Activated naive CD8-positive, alpha-beta T cell treated with anti-CD3 and anti-CD28 coated beads for 36 hours (primary cell): ENCODE measurements at places on chromosomes 3 and 15.

GRCh38 chr15:60583194-60583593 lies 104.3 kb upstream of the ICE2 start:
- no peak for DNase-seq

- DNase-seq = no peak
These were observed 15.4 kb downstream of the PTX3 start for GRCh38 chr3:157452097-157452496.

DNA sequence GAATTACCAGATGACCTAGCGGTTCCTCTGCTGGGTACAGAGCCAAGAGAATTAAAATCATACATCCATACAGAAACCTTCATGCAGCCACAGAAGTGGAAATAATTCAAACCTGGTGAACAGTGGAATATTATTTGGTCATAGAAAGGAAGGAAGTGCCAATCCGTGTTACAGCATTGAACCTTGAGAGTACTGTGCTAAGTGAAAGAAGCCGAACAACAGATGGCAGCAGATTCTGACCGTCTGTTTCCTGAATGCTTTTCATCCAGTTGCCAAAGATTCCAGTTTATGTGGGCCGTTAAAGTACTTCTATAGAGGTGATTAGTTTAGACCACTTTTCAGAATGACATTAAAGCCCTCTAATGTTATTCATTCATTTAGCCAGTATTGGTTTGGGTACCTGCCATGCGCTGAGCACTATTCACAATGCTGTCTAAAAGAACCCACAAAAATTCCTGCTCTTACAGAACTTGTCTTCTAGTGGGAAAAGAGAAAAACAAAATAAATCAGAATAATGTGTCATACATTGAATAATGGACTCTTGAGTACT lies 45.8 kb upstream of the SENP5 start:
- DNase-seq = no peak

DNA sequence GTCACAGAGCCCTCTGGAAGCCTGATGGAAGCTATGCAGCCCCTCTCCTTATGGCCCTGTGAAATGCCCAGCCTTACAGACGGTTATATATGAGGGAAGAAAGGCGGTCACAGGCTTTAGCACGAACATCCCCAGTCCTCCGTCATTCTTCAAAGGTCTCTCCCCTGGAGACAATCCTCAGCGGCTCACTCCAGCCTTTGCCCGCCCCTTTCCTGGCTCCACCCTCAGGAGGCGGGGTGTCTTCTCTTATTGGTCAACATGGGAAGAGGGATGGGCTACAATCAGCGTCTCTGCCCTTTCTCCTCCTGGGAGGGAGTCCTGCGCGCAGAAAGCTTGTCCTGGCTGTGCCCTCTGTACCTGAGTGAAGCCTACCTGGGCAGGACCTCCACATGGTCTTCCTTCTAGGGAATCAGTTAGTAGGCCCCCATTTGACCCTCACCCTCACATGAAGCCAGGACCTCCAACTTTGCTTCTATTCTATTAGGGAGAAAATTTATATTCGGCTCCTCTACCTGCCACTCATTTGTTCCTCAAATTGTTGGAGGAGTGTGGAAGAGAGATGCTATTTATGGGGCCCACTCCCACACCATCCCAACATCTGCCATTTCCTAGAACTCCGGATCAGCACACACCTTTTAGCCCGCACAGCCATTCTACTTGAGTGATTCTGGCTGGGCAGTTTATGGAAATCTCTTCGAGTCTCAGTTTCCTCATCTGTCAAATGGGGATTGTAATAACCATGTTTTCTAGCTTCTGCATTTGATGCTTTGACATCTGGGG lies 112.9 kb upstream of the SLC6A11 start:
- peak; percentile 20 for DNase-seq

DNA sequence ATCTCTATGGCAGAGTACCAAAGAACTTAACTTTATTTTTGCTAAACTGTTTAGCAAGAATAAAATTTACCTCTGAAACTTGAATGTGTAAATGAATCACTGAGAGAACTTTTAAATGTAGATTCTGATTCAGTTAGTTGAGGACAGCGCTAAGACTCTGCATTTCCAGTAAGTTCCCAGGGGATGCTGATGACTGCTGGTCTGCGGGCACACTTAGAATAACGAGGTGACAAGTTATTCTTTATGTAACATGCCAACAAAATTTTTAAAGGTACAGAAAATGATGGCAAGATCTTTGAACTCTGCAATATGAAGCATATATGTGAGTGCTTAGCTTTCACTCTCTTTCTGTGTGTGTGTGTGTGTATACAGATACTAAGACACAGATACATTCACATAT lies 56.4 kb downstream of the TGFBR2 start:
- DNase-seq = no peak

GRCh38 chr3:118412503-118412902 lies 622.1 kb downstream of the IGSF11 start:
- no peak for DNase-seq

- no peak for DNase-seq
These were observed 625.0 kb upstream of the SGO1 start for GRCh38 chr3:20811006-20811405.

DNA sequence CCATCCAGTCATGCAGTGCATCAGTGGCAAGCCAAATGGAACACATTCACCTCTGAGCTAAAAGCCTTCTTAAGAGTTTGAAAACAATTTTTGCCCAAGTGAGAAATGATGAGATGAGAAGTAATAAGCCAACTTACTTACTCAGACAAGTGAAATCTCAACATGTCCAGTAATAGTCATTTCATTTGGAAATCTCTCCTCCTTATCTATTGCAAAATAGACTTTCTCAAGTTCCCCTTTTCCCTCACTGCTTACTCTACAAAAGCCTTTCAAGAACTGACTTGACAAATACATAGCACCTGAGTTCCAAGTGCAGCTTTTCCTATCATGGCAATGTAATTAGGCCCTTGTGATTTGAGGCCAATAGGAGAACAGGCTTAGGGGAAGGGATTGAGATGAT lies 282.3 kb downstream of the SLC9A9 start:
- no peak for DNase-seq

GRCh38 chr3:187773233-187774184 lies 28.2 kb upstream of the BCL6 start:
- no peak for DNase-seq

DNA sequence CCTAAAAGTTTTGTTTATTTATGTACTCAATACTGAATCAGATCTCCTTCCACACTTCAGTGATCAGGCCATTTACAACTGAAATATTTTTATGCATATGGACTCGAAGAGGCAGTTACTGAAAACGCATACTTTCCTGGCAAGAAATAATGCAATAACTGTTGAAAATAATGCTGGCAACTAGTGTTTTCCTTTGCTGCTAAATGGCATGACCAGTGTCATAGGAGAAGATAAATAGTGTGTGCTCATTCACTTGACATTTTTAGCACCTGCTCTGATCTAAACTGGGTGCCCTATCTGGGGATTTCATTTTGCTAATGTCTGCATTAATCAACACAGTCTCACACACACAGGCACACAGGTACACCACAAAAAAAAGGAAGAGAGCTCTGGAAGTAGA lies 695.2 kb downstream of the TUSC7 start:
- DNase-seq = no peak

DNA sequence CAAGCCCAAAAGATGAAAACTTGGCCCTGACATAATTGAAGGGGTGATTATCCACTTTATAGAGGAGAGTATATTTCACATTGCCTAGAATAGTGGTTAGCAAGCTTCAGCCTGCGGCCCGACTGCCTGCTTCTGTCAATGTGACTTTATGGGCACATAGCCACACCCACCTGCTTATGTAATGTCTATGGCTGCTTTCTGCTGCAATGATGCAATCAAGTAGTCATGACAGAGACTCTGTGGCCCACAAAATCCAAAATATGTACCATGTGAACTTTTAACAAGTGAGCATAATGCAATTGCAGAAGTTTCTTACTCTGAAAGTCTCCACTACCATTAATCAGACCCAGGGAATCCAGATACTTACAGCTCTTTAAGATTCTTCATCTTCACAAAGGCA lies 103.1 kb downstream of the LRIG1 start:
- no peak for DNase-seq

- DNase-seq = no peak
These were observed 206.5 kb downstream of the NR1D2 start for GRCh38 chr3:24151594-24151993.

DNA sequence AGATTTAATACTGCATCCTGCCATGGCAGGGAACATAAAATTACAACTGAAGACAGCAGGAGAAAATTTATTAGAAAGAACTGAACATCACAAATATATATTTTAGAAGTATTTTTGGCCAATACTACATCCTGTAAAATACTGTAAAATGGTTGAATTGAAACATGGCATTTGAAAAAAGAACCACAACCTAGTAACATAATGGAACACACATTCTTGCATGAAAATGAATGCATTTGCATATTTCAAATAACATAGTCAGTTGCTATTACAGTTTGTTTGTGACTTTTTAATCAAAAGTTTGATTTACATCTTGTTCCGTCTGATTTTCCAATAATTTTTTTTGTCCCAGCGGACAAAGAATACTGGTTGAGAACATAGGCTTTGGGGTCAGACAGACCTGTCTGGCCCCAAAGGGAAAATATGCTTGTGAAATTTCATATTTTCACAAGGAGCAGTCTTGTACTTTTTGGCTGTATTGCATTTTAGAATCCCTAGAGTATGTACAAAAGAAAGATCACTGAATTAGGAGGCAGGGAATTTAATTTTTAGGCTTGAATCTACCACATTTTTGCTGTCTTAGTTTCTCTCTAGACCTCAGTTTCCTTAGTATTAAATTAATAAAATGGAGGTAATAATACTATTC lies 268.8 kb downstream of the ADAMTSL3 start:
- DNase-seq = no peak

DNA sequence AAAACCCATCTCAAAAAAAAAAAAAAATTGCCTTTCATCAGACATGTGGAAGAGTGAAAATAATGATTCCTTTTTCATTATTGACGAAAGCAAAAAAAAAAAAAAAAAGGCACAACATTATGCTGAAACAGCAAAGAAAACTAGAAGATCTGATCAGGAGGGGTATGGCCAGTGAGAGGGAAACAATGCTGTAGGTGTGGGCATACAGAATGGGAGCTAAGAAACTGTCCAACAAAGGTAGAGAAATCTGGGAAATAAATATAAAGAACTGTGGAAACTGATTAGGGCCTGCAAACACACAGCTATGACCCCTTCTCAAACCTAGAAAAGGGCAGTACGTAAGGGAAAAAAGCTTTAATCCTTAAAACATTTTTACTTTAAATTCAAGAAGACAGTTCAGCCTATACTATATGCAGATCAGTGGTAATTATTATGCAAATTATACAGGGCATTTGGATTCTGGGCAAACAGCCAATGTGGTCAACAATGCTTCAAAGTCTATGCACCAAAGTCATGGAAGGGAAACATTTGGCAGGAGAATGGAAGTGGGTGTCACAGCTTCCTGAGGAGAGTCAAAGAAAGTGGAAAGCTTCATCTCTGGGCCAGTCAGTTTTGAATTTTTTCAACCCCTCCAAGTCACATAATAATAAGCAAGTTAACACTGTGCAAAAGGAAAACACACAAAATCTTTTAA lies 68.3 kb upstream of the SLC12A8 start:
- no peak for DNase-seq

DNA sequence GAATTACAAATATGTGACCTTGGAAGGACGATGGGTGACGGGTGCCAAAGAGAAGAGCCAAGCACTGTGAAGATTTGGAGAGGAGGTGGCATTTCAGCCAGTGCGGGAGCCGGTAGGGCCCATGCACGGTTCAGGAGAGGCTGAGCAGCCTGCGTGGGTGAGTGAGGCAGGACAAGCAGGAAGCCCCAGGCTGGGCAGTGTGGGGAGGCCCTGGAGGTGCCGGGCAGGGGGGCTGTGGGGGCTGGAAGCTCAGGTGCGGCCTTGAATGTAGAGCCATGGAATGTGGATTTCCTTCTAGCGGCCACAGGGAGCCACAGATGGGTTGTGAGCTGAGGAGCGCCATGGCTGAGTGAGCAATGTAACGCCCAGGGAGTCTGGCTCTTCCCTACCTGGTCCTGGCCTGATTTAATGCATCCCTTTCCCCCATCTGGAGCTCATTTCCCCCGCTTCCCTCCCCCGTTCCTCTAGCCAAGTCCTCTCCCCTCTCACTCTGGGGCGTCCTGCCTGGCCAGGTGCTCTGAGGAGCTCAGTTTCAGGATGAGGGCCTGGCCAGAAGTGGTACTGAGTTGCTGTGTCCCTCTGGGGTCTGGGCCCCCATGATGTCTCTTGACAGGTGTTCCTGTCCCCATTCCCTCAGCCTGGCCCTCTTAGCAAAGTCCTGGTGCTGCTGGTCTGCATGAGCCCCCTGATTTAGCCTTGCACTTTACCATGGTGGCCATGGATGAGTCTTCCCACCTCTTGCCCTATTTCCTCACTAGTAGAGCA lies 41.8 kb upstream of the IQSEC1 start:
- no peak for DNase-seq

DNA sequence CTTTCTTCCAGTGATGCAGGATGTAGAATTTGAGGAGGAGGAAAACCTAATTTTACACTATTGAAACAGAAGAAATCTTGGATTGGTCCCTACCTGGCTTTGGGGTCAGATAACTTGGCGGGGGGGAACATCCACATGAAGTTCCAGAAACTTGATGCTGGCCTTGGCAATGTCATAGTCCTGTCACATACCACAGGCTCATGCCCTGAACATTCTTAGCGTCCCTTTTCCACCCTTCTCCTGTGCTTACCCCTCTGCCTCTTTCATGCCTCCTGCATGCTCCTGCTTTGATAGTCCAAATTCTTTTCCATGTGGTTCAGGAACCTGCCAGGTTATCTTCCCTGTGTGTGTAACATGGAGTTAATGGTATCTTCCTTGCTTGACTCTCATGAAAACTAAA lies 110.6 kb downstream of the UNC13C start:
- DNase-seq = no peak

GRCh38 chr3:29746163-29746760 lies 465.4 kb downstream of the RBMS3 start:
- no peak for DNase-seq

DNA sequence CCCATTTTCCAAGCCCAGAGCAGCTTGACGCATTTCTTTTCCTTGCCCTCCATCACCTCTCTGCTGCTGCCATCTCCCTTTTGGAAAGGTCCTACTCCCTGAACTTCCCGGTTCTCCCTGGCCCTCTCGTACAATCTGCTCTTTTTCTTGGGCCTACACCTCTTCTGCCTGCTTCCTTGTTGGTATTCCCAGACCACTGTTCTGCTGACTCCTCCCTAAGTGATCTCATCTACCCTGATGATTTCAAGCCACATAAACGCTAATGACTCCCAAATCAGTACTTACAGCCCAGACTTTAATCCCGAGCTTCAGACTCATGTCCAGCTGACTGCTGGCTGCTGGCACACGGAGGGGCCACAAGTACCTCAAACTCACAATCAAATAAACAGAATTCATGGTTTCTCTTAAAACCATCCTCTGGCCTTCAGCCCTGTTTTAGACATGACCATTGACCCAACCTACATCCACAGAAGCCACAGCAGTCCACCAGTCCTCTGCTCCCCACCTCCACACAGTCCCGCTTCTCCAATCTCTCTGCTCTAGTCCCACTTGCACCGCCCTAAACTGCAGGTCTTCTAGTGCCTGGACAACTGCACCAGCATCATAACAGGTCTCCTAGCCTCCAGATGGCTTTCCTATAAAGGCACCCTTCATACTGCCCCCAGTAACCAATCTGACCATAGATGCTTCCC lies 57.6 kb downstream of the AAGAB start:
- no peak for DNase-seq

- DNase-seq = no peak
These were observed 363.1 kb downstream of the MECOM start for GRCh38 chr3:169300436-169300835.

GRCh38 chr3:112303764-112304325 lies 9.8 kb upstream of the SLC9C1 start:
- DNase-seq = no peak
